Kidney (tissue), 22 donors: ENCODE measurements at places on chromosomes 7 and 10.

DNA sequence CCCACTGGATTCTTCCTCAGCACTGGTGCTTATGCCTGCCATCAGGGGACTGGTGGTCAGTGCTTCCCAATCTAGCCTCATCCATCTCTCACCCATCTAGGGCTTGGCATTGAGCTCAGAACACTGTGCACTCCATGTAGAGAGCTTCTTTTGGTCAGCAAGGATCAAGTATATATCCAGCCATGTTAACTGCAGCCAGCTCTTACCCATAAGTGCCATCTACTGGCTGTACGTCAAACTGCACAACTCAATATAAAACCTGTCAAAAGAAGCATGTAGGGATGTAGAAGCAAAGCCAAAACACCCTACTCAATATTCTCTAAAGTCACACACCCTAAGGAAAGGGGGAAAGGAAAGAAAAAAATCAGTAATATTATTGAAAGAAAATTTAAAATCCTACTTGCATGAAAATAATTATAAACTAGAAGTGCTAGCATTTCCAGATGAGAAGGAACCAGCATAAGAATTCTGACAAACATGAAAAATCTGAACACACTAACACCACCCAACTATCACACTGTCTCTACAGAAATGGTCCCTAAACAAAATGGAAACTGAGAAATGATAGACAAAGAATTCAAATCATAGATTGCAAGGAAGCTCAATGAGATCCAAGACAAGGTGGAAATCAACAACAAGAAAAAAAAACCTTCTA, 531.1 kb upstream of the STEAP1 start:
- peak; percentile 44 for DNase-seq

DNA sequence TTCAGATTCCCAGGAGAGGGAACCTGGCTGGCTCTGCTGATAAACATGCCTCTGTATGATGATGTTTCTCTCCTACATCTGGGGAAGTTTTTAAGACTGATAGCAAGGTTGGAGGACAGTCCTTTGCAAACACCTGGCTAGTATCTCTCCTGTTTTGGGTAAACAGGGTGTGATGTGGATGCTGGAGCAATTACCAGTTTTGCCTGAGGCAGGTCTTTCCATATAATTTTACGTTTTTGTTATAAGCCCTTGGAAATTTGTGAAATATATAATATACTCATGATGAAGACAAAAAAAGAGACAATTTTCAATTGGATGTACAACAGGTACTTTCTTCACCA, 138.6 kb downstream of the ADAM22 start:
- DNase-seq = no peak

GRCh38 chr7:67616517-67616916, 619.9 kb downstream of the TYW1 start:
- no peak for DNase-seq

- no peak for DNase-seq
Measured at GRCh38 chr7:30365621-30366020, 81.2 kb downstream of the ZNRF2 start.

DNA sequence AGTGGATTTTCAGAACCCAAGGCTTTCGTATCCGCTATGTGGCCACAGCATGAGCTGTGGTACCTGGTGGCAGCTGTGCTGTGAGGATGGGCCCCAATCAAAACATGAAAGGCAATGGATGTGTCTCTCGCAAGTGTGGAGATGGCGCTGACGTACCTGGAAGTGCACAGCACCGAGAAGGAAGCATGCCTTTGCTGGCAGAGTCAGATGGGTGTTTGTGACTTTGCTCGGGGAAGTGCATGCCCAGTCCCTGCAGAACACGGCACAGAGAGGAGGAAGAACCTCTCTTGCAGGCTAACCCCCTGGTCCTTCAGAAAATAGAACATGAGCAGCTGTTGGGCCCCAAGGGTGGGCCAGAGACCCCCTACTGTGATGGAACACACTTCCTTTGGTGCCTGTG, 654.1 kb upstream of the ZWINT start:
- DNase-seq = no peak

- no peak for DNase-seq
Measured at GRCh38 chr7:787332-788240, 44.7 kb upstream of the SUN1 start.

- no peak for DNase-seq
Measured at GRCh38 chr10:36253731-36254130, 611.6 kb upstream of the FZD8 start.

GRCh38 chr7:66927348-66927948, 6.4 kb downstream of the TMEM248 start:
- no peak for DNase-seq

- DNase-seq = peak; percentile 90
Measured at GRCh38 chr7:54773472-54774399, 14.7 kb upstream of the SEC61G start.

DNA sequence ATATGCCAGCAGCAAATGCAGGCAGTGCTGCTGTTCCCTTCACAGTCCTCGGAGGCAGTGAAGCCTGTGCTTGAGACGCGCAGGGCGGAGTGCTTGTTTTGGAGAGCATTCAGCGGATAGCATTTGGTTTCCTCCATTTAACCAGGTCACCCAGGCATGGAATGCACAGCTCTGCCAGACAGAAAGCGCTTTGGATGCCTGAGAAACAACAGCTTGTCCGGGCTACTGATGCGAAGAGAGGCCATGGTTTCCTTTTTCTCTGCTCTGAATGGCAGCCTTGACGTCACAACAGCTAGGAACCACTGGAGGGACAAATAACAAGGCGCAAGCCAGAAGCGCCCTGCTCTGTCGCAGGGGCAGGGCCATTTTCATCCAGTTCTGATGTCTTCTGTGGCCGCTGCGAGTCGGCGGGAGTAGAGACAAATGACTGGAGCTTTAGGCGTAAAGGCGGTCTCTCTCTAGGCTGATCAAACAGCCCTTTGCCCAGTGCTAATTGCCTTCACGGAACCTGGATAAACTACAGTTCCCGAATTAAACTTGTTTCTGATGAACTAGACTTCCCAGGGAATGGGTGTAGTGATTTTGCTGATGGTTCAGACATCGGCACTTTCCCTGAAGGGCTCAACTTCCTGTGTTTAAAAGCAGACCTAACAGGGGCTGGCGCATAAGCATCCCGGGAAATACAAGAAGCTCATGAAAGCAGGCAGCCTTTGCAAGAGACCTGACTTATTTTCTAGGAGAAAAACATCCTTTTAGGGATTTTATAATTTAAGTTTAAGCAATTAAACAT, 187.6 kb upstream of the KLF14 start:
- peak; percentile 87 for DNase-seq

- DNase-seq = peak; percentile 89
Measured at GRCh38 chr10:80460399-80461207, 6.5 kb downstream of the TSPAN14 start.

DNA sequence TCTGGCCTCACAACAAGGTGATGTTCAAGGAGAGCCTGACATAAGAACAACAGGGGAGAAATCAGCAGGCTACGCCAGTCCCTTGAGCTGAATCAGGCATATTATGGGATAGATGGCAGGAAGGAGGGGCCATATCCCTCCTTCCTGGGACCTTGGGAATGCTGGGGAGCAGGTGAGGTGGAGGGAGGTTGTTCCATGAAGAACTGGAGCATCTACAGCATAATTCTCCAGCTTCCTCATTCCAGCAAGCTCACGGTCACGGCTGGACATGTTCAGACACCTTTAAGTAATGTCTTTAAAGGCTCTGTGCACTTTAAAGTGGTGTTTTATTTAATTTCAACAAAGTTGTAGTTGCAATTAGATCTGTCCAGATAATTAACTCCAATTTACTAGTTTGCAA, 780.5 kb downstream of the TYW1 start:
- DNase-seq = peak; percentile 66

DNA sequence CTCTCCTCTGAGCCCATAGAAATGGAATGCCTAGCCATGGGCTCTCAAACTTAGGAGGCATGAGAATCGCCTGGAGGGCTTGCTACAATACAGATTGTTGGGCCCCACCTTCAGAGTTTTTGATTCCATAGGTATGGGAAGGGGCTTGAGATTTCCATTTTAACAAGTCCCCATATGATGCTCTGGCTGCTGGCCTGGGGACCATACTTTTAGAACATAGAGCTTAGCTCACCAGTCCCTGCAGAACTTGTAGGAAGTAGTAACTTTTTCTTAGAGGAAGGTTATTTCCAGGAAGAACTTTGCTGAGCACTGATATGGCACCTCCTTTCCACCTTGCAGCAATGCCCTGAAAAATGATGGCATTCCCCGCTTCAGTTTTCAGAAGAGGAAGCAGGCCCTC, 177.0 kb upstream of the ZMIZ1 start:
- DNase-seq = no peak

GRCh38 chr10:130746311-130746710, 565.2 kb downstream of the TCERG1L start:
- no peak for DNase-seq

GRCh38 chr7:34341326-34341725, 316.7 kb upstream of the NPSR1 start:
- DNase-seq = peak; percentile 10

- DNase-seq = peak; percentile 75
Measured at GRCh38 chr7:17041324-17041723, 159.5 kb upstream of the AGR3 start.

- peak; percentile 79 for DNase-seq
Measured at GRCh38 chr10:11164803-11165590, 147.3 kb downstream of the CELF2 start.
